Activated CD4-positive, alpha-beta T cell treated with anti-CD3 and anti-CD28 coated beads, Interleukin-2, amount 10 ng/mL, durations not matched to agents 24 days and 14 days (primary cell): ENCODE measurements at places on chromosomes 12 and 14. TPM values are rescaled to one million over a fixed set of nuclear protein-coding genes. Genes with fewer than 3 reads are reported as not detected.

DNA sequence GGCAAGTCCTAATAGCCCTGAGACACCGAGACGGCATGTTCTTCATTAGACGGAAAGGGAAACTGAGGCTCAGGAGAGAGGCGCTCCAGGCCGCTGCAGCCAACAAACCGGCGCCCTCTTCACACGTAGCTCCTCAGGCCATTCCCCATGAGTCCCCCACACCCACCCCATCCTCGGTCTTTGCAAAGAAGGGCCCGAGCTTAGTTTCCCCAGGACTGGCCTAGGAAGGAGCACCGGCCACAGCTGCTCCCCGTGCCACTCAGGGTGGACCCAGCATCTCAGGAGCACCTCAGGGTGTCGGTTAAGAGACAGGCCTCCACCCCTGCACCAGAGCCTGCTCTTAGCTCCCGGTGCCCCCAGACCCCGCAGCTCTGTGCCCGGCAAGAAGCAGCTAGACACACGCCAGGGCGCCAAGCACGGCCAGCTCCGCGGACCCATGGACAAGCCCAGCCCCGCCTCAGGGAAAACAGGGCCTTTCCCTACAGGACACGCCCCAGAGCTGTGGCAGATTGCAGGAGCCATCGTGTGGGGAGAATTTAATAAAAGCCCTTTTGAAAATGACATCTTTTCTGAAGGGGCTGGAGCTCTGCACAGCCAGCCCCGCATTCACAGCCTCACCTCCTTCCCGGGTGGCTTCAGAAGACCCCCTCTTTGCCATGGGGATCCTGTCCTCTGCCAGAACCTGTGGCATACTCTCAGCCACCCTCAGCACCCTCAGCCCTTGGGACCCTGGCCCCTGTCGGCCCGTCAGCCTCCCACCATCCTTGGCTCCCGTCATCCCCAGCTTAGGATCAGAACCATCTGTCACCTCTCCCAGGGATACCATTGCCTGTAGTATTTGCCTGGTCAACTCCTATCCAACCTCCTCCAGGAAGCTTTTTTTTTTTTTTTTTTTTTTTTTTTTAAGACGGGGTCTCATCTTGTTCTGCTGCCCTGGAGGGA lies 59.7 kb downstream of the LGMN start:
- H3K36me3 ChIP-seq = peaks cover 11% of the 10 kb centered on the region
- H3K27me3 ChIP-seq = no peaks in the 10 kb centered on the region
- no peak overlapping the region for H3K27ac ChIP-seq
- DNase-seq = no peak
- H3K4me1 ChIP-seq = peaks cover 7% of the 10 kb centered on the region

- peaks cover 22% of the 10 kb centered on the region for H3K4me1 ChIP-seq
- H3K27ac ChIP-seq = no peak overlapping the region
- H3K4me3 ChIP-seq = no peak overlapping the region
- DNase-seq = peak; percentile 47
- H3K27me3 ChIP-seq = no peaks in the 10 kb centered on the region
Measured at GRCh38 chr12:93892423-93893268, 215.5 kb downstream of the CRADD start.

GRCh38 chr12:124681779-124682391 lies 114.5 kb upstream of the NCOR2 start:
- H3K4me1 ChIP-seq = peaks cover 13% of the 10 kb centered on the region
- DNase-seq = no peak
- peaks cover 5% of the 10 kb centered on the region for H3K27me3 ChIP-seq
- H3K27ac ChIP-seq = no peak overlapping the region
- H3K4me3 ChIP-seq = no peak overlapping the region

- peaks cover 14% of the 10 kb centered on the region for H3K27me3 ChIP-seq
- H3K4me3 ChIP-seq = peak overlapping the region; percentile 1
- H3K36me3 ChIP-seq = no peaks in the 10 kb centered on the region
Measured at GRCh38 chr14:105076805-105077648, 11.8 kb upstream of the GPR132 start.

TSHR gene
- total RNA-seq = not detected in 2 replicates
